CD4-positive, alpha-beta memory T cell (primary cell): ENCODE measurements at places on chromosomes 11 and 22.

DNA sequence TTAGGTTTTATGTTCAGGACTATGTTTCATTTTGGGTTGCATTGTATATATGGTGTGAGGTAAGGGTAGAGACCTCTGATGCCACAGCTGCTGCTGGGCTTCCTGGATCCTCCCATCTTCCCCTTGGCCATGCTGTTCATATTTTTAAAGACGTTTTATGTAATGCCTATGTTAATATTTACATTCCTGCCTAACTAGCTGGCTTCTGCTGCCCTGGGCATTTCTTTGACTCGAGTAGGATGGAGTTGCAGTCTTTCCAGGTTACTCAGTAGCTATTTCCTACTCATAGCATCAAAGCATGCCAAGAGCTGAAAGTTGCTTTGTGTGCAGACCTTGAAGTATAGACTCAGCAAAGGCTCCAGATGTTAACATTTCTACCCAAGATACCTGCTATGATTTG, 220.5 kb upstream of the CADM1 start:
- no peak for DNase-seq

GRCh38 chr22:45884201-45885062, 92.5 kb downstream of the WNT7B start:
- DNase-seq, result no peak

GRCh38 chr11:6599881-6600390, 3.5 kb downstream of the RRP8 start:
- DNase-seq, result no peak

DNA sequence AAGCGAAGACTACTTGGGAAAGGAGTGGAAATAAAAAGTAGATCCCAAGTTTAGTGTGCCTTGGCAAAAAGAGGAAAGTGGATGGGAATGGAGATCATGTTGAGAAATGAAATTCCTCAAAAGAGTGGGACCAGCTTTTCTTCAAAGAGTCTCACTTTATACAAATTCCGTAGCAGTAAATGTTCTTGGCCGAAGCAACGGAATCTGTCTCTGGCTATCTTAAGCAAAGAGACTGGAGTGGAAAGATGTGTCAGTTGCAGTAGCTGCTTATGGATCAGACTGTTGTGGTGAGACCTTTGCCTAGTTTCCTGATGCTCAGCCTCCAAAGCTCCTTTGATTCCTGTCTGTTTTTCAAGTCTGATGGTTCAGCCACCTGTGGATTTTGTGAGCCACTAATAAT, 73.6 kb downstream of the CSTPP1 start:
- DNase-seq, result no peak

DNA sequence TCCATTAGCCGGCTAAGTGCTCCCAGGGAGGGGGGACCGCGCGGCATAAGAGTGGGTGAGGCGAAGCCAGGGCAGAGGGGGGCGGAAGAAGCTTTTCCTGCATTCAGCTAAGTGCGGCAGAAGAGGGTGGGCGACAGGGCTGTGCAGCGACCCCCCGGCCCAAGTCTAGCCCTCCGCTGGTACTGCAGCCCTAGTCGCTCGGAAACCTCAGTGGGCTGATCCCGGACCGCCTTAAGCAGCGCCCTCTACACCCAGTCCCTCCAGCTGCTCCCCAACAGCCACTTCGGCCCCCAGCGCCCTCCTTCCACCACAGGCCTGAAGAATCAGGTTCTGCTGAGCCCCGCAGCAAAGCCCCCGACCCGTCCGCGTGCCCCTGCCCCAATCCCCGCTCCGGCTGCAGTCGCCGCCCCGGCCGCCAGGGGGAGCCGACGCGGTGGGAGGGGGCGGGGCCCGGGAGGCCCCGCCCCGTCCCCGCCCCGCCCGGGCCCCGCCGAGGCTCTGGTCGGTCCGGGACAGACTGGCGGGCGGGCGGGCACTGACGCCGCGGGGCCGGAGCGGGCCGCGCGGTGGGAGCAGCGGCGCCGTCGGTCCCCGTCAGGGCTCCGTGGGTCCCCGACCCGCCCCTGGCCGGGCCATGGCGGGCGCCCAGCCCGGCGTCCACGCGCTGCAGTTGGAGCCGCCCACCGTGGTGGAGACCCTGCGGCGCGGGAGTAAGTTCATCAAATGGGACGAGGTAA, at the start of gene PLCB3:
TSS of gene PLCB3 (plus strand) at position 515 of the 737 bp plus-strand sequence. CDS start at position 635, 120 bp downstream.
- DNase-seq, result peak; percentile 53

DNA sequence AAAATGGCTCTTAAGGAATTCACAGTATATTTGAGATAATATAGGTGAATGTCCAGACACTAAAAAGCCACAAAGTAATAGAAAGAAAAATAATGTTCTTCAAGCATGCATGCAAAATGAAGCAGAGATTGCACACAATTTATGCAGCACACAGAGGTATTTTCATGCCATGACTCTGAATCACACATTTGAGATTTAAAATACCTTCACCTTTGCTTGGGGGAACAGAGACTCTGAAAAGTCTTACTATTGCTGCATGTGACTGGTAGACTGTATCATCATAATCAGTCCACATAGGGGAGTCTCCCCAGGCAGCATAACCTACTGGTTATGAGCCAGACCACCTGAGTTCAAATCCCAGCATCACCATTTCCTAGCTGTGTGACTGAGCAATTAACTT, 96.2 kb downstream of the RCN1 start:
- DNase-seq, result no peak

GRCh38 chr11:68012044-68012842, 2.1 kb downstream of the ALDH3B1 start:
- no peak for DNase-seq

DNA sequence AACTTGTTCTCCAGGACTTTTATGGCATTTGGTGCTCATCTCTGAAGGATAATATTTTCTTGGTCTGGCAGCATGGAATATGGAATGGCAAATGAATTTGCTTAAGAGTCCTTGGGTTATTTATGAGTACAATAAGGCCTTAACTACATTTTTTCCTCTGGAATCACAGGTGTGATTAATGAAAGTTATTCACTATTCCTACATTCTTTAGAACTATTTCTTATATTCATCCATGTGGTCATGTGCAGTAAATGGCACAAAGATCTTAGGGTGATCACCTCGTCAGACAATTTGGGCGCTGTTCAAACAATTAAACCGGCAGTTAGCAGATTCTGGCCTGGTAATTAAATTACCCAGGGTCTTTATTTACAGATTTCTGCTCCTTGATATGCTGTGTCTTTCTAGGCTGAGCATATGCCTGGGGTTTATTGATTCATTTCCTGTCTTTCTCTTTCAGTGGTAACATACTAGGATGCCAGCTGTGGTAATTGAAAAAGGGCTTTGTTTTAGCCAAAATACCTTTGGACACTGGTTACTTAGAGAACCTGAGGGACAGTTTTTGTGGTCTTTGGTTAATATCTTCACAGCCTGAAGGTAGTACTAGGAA, 31.6 kb downstream of the SIK2 start:
- no peak for DNase-seq

DNA sequence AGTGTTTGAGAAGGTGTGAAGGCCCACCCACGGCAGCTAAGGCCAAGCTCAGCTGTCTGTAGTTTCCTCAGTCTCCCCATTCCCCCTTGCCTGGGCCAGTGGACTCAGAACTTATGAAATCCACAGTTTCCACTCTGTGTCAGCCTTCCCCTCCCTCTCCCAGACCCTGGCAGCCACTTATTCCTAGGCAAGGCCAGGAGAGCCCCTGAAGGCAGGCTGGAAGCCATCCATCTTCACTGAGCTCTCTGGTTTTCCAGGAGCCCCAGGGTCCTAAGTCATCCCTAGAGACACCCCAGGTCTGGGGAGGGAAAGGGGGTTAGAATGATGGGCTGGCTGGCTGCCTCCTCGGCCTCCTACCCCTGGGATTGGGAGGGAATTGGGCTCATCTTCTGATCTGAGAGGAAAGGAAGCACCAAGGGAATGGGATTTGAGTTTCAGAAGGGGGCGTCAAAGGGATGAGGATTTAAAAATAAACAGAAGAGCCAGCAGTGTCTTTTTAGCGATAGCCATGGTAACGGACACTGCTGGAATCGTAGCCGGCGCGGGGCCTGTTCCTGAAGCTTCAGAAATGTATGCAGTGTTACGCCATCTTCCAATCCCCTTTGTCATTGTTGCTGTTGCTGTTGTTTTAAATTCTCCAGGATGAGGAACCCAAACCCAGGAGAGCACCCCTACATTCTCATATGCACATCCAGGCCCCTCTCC, 561.1 kb upstream of the CADM1 start:
- DNase-seq, result no peak

DNA sequence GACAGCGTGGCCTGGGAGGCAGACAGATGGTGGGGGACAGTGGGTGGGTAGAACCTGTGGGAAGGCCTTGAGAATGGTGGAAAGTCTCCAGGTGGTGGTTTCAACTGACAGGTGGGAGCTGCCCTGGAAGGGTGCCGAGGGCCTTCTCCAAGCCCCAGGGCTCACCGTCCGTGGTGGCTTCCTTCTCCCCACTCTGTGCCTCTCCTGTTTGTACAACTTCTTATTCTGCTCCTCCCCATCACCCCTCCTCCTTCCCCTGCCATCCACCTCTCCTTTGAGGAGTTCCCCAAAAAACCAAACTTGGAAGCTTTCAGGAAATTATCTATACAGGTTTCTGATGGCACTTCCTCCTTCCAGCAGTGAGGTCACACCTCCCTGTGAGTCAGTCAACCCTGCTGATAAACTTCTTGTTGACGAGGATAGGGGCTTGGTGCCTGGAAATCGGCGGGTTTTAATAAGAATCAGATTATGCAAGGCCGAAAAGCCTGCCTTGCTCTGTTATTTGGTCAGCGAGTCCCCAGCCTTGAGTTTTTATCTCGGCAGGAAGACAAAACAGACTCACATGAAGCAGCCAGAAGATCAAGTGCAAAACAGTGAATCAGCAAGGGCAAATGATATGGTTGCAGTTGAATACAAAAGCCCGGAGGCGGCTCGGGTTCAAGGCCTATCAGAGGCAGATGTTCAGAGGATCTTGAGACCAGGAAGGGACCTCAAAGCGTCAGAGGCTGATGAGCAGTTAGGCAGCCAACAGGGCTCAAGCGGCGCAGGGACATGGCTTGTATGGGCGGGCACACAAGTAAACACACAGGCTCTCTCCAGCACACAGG, 9.5 kb upstream of the ST3GAL4 start:
- no peak for DNase-seq

GRCh38 chr22:35334004-35334403, 34.3 kb downstream of the TOM1 start:
- DNase-seq, result no peak

- DNase-seq, result no peak
Measured at GRCh38 chr11:27388001-27388400, 25.0 kb upstream of the CCDC34 start.

DNA sequence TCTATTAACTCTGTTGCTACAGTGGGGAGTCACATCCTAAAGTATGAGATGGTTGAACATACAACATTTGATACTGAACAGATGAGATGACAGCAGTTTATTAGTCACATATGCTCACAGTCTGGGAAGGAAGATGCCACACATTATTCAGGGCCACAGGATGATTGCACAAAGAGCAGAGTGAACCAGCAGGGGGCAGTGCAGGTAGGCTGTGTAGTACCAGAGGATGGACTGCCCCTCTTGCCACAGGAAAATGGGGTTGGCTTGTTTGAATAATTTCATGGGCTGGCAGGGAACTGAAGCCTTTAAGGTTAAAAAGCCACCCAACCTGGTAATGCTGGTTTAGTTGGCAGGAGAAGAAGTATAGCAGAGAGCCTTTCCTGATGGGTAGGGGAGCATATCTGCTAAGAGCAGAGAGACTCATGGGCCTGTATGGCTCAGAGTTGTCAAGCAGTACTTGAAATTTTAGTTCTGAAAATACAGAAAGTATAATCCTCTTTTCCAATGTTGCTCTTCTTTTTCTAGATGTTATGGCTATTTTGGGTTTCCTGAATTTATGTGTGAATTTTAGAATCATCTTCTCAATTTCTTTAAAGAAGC, 180.4 kb upstream of the B3GAT1 start:
- no peak for DNase-seq

DNA sequence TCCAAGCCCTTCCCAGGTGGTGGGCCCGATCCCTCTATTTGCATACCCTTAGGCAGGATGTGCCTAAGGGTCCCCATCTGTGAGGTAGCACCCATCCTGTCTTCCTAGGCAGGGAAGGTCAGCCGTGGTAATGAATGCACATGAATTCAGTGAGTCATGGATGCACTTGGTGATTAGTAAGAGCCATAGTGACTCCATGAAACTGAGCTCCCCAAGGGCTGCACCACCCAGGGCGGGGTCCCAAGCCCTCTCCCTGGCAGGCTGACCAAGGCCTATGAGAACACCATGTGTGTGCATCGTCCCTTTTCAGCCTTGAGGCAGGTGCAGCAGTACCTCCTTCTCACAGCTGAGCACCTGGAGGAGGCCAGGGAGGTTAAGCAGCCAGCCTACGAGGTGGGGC, 15.6 kb upstream of the SUSD2 start:
- no peak for DNase-seq

- no peak for DNase-seq
Measured at GRCh38 chr11:115238086-115238485, 266.1 kb downstream of the CADM1 start.

DNA sequence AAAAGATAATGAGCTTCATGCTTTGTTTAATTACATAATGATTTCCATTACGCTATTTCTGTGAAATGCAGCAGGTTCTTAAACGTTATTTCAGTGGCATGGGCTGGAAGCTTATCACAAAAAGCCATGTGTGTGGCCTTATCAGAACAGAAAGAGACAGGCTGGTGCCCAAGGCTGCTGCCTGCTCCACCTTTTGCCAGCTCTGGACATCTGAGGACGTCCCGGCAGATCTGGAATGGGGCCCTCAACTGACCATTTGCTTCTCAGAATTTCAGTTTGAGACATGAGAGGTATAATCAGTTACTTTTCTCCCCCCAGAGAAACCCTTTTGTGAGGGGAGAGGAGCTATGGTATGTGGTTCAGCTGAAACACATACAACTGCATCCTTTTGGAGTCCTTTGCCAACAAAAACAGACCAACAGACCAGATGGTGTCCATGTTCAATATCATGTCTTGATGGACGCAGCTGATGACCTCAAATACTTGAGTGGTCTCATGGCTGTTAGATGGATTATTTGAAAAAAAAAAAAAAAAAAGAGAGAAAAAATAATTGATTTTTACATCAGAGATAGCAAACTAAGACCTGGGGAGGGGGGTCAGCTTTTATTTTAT, 8.6 kb downstream of the CDPF1 start:
- no peak for DNase-seq

DNA sequence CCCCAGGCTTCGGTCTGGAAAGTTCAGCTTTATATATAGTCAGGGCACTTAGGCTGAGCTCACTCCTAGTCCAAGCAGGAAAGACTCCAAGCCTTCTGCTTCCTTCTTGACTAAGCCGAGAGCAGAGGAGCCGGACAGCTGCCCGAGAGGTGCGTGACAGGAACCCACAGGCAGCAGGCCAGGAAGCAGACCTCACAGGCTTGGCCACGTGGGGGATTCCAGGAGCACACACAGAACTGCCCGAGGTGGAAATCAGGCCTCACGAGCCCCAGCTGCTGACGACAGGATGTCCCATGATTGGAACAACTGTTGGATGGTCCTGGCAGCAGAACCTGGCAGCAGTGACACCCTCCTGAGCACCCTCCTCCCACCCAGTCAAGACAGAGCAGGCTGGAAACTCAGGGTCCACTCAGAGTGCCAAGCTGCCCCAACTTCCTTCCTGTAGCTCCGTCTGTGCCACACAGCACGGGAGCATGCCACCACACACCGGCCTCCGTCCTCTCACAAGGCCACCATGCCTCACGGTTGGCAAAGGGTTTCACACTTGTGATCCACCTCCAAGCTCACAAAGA, 5.4 kb downstream of the PLA2G6 start:
- DNase-seq, result peak; percentile 17

GRCh38 chr11:109433753-109434256, 11.8 kb downstream of the C11orf87 start:
- DNase-seq, result no peak

GRCh38 chr11:9276571-9276970, 11.4 kb upstream of the DENND5A start:
- DNase-seq, result no peak

- no peak for DNase-seq
Measured at GRCh38 chr22:27888310-27888709, 30.7 kb downstream of the PITPNB start.

GRCh38 chr11:56783448-56784041, 35.0 kb upstream of the OR9G4 start:
- peak; percentile 6 for DNase-seq
